Right ventricle myocardium superior (tissue), 1 donor: ENCODE measurements at places on chromosomes 13 and 19. TPM values are rescaled to one million over a fixed set of nuclear protein-coding genes. Genes with fewer than 3 reads are reported as not detected.
A peak's percentile ranks its signal among the peaks of the same experiment; 100 is the strongest.

SLITRK5 gene
- total RNA-seq = 0.03 TPM

CGB5 gene
- total RNA-seq = not detected

DNA sequence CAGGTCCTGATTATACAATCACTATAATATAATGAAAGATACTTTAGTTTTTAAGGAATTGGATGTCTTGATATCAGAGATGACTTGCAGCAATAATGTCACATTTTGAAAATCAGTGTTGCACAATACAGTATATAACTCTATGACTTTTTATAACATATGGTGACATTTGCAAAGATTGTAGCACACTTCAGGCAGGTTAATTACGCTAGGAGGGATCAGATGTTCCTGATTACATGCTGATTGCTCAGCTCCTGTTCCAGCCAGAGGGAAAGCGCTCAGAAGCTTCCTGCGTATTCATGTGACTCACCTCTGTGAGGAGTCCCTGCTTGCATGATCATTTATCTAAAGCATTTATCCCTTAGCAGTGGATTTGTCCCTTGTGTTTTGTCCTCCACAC, 265.6 kb downstream of the GPC5 start:
- no peak for DNase-seq

- peak; percentile 19 for DNase-seq
Observed at GRCh38 chr19:351976-352625, 7.5 kb upstream of the MIER2 start.

- no peak for DNase-seq
Observed at GRCh38 chr13:95858286-95859075, 181.5 kb downstream of the DNAJC3 start.

DNA sequence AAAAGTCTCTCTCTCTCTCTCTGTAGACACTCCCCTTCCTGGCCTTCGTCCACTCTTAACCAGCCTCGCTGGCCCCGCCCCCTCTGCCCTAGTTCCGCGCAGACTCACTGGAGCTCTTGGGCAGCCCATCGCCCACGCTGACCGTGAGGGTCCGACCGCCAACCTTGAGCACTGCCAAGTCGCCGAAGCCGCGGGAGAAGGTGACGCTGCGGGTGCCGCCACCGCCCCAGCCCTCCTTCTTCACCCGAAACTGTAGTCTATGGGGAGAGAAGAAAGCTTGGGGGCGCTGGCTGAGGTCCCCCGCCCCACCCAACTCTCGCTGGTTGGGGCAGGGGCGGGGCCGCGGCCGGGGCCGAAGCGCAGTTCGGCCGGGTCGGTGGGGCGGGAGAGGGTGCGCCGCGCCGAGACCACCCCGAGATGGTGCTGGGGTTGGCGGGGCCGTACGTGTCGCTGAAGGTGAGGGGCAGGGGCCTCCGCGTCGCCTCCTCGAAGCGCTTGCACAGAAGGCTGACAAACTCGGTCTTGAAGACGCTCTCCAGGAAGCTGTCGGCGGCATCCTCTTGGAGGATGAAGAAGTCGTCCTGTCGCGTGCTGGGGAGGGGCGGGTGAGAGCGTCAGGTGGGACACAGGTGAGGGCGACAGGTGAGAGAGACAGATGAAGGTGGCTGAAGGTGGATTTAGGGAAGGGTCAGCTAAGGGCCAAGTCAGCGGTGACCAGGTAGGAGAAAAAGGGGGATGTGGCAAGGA, 12.6 kb upstream of the ZNF414 start:
- peak; percentile 92 for DNase-seq

SLC25A41 gene
- total RNA-seq = not detected

DNA sequence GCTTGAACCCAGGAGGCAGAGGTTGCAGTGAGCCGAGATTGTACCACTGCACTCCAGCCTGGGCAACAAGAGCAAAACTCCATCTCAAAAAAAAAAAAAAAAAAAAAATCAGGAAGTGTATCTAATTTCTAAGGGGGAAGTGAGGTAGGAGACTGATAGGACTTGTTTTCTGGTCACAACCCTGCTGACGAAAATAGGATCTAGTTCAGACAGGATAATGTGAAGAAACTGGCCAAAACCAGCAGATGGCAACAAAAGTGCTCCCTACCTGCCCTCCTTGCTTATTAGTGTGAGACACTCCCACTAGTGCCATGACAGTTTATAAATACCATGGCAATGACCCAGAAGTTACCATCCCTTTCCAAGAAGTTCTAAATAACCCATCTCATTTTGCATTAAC, 36.0 kb upstream of the KPNA3 start:
- DNase-seq = no peak

GRCh38 chr19:18849838-18850400, 18.2 kb downstream of the UPF1 start:
- DNase-seq = no peak

- DNase-seq = no peak
Observed at GRCh38 chr19:57437931-57438330, 2.8 kb downstream of the ZNF749 start.

DNA sequence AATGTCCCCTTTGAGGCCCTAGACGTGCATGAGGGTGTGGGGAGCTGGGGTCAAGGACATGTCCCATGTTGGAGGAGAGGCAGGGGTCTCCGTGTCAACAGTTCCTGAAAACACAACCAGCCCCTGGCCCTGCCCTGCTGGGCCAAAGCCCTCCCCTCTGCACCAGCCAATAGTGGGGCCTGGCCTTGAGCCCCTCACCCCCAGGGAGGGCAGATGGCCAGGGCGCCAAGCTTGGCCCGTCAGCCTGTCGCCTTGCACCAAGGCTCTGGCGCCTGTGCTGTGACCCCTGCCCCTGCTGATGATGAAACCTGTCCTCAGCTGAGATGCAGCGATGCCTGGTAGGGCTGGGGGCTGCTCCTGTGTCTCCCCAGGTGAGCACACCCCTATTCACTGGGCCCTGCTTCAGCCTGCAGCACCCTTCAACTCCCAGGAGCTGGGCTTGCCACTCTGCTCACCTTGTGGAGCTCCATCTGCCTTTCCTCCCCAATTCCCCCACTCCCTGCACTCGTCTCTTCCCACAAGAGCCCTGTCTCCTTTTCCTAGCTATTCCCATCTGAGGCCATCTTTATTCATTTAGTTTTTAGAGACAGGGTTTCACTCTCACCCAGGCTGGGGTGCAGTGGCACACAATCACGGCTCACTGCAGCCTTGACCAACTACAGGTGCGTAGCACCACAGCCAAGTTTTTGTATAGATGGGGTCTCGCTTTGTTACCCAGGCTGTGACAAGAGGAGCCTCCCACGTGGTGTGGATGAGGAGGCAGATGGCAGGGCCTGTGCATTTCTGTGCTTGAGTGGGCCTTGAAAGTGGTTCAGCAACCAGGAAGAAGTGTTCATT, 2.1 kb upstream of the HAMP start:
- DNase-seq = peak; percentile 40

PRSS57 gene
- not detected for total RNA-seq

APOC4 gene
- total RNA-seq = not detected

- DNase-seq = no peak
Observed at GRCh38 chr19:14563590-14563926, 8.3 kb downstream of the NDUFB7 start.
